ENCODE measurements at places on chromosomes 3 and 15.

DNA sequence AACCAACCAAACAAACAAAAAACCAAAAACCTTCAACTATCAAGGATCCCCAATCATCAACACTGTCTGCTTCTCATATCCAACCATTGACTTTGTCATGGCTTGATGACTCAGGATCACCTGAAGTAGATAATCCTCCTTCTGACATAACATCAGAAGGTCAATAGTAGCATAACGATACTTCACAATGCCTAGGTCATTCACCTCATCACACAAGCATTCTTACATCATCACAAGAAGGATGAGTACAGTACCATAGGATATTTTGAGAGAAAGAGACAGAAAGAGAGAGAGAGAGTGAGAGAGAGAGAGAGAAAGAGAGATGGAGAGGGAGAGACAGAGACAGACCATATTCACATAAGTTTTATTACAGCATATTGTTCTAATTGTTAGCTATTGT lies 42.1 kb downstream of the SPATA16 start:
- no peak for DNase-seq

GRCh38 chr3:129994883-129995559 lies 20.5 kb downstream of the TRH start:
- no peak for DNase-seq

DNA sequence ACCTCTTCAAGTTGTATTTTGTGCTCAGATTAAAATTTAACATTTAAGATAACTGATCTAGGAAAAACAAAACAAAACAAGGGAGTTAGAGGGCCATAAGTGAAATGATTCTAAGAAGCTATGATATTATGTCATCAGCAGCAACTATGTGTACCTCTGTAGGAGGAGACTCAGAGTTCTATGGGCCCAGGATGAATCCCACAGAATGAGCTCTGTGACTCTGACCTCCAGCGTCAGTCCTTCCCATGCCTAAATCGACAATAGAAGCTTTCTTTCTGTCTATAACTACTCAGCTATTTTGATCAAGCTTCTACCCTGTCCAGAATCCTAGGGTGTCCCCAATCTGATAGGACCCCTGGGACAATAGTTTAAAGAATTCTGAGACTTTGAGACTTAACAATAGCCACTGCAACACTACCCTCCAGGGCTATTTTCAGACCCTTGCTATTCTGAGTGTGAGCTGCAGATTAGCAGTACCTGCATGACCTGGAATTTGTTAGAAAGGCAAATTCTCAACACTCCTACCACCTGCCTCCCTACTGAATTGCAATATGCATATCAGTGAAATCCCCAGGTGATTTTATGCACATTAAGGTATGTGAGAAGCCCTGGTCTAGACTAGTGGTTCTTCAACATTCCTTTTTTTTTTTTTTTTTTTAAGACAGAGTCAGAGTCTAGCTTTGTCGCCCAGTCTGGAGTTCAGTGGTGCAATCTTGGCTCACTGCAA lies 66.7 kb downstream of the ARHGAP31 start:
- DNase-seq, result no peak

DNA sequence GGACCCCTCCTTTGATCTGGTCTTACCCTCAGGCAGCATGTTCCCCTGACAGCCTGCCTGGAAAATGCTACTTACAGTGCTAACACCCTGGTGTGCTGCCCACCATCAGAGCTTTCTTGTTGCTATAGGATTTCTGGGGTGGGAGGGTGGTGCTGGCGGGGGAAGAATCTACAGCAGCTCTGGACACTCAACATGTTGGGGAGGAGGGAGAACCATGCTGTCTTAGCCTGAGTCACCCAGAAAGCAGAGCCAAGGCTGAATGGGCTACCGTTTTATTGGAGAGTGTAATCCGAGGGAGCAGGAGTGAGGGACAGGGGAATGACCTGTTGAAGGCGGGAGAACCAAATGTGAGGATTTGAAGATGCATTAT lies 45.6 kb downstream of the MFSD1 start:
- no peak for DNase-seq

- DNase-seq, result no peak
Measured at GRCh38 chr15:73991260-73991659, 835 bp downstream of the STOML1 start.

DNA sequence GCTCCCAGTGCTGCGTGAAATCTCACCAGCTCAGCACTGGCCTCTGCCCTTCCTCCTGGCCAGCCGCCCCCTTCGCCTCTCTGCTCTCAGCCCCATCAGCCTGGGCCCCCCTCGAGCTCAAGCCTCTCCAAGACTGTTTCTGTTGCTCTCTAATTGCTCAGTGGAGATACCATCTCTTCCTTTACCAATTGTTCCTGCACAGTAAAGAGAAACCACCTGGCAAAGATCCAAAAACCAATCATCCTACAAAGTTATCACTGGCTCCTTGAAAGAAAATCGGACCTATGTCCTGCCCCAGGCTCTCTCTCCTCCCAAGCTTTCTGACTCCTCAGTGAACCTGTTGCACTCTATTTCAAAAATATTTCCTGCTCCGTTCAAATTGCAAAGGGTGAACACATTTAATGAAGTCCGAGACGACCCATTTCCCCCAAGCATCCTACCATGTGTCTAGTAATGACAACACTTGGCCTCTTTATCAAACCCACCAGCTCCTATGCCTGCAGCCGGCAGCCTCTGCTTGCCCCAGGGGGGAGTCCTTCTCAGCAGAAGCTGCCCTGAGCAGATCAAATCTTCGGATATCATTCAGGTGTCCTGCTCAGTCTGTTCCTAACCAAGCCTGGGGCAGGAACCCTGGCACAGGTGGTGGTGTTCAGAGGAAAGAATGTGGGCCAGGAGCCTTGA lies 53.7 kb upstream of the FAM174B start:
- no peak for DNase-seq

DNA sequence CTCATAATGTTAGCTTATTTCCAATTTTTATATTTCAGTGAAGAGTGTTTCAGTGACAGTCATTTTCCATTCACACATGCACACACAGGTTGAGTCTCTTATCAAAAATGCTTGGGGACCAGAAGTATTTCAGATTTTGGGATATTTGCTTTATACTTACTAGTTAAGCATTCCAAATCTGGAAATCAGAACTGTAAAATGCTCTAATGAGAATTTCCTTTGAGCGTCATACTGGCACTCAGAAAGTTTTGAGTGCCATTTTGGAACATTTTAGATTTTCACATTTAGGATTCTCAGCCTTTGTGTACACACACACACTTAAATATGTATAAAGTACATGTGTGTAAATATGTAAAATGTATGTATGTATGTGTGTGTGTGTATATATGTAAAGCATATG lies 71.0 kb downstream of the CHD2 start:
- DNase-seq, result no peak

DNA sequence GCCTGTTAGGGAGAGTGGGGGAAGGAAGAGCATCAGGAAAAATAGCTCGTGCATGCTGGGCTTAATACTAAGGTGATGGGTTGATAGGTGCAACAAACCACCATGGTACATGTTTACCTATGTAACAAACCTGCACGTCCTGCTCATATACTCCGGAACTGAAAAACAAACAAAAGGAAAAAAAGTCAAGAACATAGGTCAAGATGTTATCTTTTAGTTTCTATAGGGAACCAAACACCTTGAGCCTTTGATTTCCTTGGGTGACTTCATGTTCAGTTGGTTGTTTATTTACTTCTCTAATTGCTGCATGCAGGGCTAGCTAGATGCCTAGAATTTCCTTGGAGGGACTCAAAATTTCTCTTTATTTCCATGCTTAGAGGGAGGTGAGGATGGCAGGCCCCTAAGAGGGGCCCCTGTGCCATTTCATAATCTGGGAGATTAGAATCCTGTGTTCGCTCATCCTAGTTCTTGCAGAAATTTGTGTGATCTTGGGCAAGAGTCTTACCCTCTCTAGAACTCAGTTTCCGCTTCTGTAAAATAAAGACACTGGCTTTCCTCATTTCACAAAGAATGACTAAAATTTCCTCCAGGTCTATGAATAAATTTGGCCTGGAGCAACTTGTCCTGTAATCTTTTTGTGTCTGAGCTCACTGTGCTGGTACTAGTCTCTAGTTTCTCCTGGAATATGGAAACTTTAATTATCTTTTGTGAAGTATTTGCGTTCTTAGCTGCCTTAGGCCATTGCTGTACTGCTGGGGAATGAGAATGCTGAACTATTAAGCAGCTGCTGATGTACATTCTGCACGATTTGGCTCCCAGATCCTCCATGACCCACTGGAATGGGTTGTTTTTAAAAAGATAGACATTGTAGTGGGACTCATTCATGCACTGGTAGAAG lies 457.5 kb downstream of the EDEM1 start:
- DNase-seq, result no peak

- DNase-seq, result no peak
Measured at GRCh38 chr3:29261119-29261518, 19.8 kb upstream of the RBMS3 start.

- DNase-seq, result no peak
Measured at GRCh38 chr3:44893097-44893496, 18.7 kb downstream of the TGM4 start.

- DNase-seq, result peak; percentile 44
Measured at GRCh38 chr15:59532770-59533379, 78.7 kb upstream of the GCNT3 start.

GRCh38 chr3:122714273-122714672 lies 33.6 kb downstream of the PARP14 start:
- DNase-seq, result no peak

- DNase-seq, result no peak
Measured at GRCh38 chr15:90582553-90582952, 52.8 kb downstream of the CRTC3 start.

DNA sequence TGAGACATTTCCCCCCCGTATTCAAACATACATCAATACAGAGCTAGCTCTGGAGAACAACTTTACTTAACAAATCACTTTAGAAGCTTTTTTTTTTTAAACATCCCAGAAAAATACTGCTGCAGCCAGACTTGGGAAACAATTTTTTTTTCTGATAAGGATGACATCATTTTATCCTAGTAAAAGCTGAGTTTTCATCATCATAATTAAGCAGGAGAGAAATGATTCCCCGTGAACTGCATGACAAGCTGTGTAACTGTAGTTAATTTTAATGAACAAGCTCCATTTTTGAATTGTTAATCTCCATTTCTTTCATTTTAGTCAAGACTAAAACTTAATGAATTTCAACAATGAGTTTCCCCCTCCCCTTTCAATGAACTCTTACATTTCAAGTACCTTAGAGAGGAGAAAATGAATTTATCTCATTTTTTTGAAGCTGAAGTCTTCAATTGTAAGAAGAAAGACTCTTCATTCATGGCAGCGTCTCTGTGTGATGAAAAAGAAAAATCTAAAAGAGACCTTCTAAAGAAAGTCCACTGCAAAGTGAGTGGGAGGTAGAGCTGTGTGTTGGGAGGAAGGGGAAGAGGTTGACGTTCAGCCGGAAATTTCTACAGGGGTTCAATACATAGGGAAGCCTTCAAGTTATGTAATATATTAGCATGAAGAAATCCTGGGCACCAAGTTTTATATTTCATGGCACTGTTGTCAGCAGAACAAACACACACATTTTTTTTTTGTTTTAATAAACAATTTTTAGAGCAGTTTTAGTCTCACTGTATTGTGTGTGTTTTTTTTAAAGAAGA lies 31.7 kb downstream of the HES1 start:
- no peak for DNase-seq

DNA sequence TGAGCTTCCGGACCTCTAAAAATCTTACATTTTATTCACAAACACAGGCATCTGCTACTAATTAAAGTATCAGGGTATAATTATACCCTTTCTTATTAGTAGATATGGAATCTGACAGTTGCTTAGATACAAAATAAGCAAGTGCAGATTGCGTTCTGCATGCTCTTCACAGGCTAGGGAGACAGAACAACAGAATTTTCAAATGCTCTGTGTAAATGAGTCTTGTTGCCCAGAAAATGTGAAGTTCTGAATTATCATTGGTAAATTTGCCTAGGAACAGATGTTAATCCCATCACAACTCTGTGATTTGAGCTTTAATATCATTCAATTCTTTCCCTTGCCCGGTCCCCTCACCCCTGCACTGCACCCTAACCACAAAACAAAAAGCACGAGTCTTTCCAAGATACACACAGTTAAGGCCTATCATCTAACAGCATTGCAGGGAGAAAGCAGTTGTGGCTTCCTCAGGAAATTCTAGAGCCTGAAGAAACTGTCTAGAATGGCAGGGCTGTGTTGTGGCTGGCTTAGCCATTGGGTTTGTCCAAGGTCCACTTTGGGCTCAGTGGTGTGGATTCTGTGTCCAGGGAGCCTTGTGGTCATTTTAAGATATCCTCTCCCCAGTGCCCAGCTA lies 119.8 kb downstream of the PDCD6IP start:
- DNase-seq, result no peak

DNA sequence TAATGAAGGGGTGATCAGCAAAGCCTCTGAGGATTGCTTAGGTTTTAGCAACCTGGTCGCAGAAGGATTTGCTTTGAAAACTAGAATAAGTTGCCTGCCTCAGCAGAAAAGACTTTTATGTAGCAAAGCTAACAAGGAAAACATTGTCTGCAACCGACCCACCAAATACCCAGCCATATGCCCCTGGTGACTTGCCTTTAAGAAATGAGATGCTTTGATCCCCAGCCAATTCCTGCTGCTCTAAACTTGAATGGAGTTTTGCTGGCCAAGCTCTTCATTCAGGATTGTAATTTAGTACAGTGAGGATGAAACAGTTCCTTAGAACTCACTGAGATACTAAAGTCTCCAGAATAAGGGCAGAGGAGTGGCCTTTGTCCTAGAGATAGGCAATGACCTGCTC lies 139.8 kb upstream of the PROK2 start:
- DNase-seq, result no peak

GRCh38 chr3:38099518-38099917 lies 37.4 kb downstream of the ACAA1 start:
- DNase-seq, result no peak

Measured in NCI-H345 (cell line).